IMR-90 (cell line): ENCODE measurements at places on chromosomes 3 and 15.

DNA sequence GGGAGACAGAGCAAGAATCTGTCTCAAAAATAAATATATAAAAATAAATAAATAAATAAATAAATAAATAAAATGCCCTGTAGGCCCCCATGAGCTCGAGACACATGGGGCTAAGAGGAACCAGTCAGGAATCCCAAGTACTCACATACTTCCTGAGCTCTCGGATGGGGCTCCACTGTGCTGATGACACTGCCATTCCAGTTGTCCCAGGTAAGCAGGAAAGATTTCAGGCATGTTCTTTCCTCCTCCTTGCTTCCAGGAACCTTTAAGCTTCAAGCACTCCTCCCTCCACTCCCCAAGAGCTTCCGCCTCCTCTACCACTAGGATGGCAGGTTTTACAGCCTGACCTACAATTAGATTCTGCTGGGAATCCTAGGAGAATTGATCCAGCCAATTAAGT is 113.4 kb downstream of the SLC49A4 start:
- no peak for DNase-seq

DNA sequence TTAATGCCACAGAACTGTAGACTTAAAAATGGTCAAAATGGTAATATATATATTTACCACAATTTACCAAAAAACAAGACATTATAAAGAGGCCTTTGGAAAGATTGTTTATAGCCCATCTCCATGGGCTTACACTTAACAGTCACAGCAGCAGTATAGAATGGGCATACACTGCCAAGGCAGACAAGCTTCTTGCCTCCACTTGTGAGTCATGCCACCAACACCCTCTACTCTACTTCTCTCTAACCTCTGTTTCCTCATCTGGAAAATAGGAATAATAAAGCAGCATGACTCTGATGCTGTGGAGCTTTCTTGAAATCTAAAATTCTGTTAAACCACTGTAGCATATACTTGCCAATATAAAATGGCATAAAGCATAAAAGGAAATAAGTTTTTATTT is 14.4 kb upstream of the GPR156 start:
- DNase-seq: no peak

- DNase-seq: peak; percentile 30
Observed at GRCh38 chr3:188789251-188789650, 382.5 kb upstream of the TPRG1 start.

DNA sequence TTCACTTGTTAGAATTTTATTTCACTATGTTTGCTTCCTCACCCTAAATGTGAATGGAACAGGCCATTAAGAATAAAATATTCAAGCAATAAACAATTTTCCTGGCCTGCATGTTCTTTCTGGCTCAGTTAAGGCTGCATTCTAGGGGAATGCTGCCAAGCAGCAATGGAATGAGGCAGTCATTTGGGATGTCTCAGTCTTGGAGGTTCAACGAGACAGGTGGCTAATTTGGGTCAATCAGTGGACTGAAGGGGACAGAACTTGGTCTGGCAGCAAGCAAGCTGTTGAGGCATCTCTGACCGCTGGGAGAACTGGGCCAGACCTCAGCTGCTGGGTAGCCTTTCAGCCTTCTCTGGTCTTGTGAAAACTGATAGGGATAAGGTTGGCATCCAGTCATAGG is 241.6 kb downstream of the NLGN1 start:
- no peak for DNase-seq

DNA sequence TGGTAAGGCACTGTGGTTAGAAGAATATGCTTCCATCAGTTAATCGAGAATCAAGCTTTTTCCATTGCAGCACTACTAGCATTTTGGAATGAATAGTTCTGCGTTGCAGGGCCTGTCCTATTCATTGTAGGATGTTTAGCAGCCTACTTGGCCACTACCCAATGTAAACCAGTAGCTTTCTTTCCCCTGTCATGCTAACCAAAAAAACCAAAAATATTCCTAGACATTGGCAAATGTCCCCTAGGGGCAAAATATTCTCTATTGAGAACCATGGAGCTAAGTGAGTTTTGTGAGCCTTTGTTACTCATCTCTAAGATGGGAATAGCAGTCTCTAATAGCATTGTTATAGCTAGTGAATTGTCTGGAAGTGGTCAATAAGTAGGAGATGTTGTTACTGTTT is 187.2 kb downstream of the CADPS start:
- no peak for DNase-seq

GRCh38 chr3:110816008-110816407 is 255.6 kb upstream of the NECTIN3 start:
- DNase-seq: peak; percentile 17

- no peak for DNase-seq
Observed at GRCh38 chr15:63407612-63408011, 26.0 kb upstream of the CA12 start.

GRCh38 chr3:192795021-192795420 is 67.7 kb upstream of the FGF12 start:
- DNase-seq: peak; percentile 7

GRCh38 chr3:112671930-112672715 is 31.2 kb upstream of the CCDC80 start:
- peak; percentile 98 for DNase-seq

DNA sequence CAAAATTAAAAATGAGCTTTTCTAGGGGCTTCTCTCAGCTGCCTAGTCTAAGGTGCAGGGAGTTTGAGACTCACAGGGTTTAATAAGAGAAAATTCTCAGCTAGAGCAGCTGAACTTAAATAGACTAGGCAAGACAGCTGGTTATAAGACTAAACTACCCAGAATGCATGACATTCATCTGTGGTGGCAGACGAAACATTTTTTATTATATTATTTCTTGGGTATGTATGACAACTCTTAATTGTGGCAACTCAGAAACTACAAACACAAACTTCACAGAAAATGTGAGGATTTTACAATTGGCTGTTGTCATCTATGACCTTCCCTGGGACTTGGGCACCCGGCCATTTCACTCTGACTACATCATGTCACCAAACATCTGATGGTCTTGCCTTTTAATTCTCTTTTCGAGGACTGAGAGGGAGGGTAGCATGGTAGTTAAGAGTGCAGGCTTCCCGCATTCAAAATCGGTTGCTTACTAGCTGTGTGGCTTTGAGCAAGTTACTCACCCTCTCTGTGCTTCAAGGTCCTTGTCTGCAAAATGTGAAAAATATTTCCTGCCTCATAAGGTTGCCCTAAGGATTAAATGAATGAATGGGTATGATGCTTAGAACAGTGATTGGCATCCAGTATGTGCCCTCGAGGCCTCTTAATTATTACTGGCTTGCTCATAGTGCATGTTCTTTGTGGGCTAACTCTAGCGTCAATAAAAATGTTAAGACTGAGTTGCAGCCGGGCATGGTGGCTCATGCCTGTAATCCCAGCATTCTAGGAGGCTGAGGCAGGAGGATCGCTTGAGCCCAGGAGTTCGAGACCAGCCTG is 984 bp downstream of the CCR5 start:
- no peak for DNase-seq

GRCh38 chr15:33425142-33425541 is 114.4 kb downstream of the RYR3 start:
- peak; percentile 3 for DNase-seq

- no peak for DNase-seq
Observed at GRCh38 chr3:133828576-133829309, 23.1 kb downstream of the SRPRB start.

DNA sequence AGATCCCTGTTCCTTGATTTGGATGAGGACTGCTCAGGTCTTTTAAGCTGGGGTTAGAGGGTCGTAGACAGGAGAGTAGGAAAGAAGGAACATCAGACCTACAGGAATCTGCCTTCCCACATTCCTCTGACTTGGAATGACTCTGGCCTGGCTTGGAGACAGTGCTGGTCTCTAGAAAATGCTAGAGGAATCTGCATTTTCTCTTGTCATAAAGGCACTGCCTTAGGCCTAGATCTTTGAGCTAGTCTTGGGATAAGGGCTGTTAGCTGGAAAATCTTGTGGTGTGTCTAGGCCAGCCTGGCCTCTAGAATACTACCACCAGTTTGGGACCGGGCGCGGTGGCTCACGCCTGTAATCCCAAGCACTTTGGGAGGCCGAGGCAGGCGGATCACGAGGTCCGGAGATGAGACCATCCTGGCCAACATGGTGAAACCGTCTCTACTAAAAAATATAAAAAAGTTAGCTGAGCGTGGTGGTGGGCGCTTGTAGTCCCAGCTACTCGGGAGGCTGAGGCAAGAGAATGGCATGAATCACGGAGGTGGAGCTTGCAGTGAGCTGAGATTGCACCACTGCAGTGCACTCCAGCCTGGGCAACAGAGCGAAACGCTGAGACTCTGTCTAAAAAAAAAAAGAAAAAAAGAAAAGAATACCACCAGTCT is 17.3 kb upstream of the BSN start:
- no peak for DNase-seq

DNA sequence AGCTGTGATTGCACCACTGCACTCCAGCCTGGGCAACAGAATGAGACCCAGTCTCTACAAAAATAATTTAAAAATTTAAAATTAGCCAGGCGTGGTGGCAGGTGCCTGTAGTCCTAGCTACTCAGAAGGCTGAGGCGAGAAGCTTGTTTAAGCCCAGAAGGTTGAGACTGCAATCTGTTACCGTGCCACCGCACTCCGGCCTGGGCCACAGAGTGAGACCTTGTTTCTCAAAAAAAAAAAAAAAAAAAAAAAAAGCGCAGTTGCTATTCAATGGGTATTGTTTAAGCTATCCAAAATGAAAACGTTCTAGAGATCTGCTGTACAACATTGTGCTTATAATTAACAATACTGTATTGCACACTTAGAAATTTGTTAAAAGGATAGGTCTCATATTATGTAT is 24.0 kb downstream of the ZNF148 start:
- DNase-seq: no peak
